Panc1 (cell line): ENCODE measurements at places on chromosomes 11 and 22. TPM values are rescaled to one million over a fixed set of nuclear protein-coding genes. Genes with fewer than 3 reads are reported as not detected.

DNA sequence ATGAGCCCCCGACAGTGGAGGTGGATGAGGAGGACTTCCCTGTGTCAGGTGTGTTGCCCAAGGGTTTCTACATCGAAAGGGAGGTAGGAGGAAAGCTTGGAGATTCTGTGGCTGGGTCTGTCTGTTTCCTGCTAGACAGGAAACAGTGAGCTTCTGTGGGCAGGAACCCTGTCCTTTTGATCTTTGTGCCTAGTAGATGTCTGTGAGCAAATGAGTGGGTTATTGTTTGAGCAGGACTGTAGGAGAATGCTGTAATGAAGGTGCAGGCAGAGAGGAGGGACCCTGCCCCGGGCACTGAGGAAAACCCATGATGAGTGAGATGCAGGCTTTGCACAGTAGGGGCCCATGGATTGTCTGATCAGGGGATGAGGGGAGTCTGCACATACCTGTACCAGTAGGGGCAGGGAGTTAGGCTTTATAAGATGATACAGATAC lies 14.0 kb downstream of the USP35 start:
- H3K36me3 ChIP-seq, result no peaks in the 10 kb centered on the region
- H3K4me3 ChIP-seq, result no peak overlapping the region
- no peaks in the 10 kb centered on the region for H3K27me3 ChIP-seq
- DNase-seq, result no peak

GRCh38 chr22:20052309-20053259 lies 27.5 kb upstream of the DGCR8 start:
- H3K27ac ChIP-seq, result no peak overlapping the region
- no peaks in the 10 kb centered on the region for H3K27me3 ChIP-seq
- no peak for DNase-seq
- no peaks in the 10 kb centered on the region for H3K36me3 ChIP-seq
- no peak overlapping the region for H3K4me3 ChIP-seq

- no peaks in the 10 kb centered on the region for H3K27me3 ChIP-seq
- peak overlapping the region; percentile 60; the same call in 1 of the 2 replicates for H3K27ac ChIP-seq
- H3K4me3 ChIP-seq, result no peak overlapping the region
- H3K4me1 ChIP-seq, result peaks cover 19% of the 10 kb centered on the region
- no peak for DNase-seq
- H3K36me3 ChIP-seq, result no peaks in the 10 kb centered on the region
Observed at GRCh38 chr11:35335226-35335625, 84.1 kb downstream of the SLC1A2 start.

GRCh38 chr11:30023074-30023473 lies 6.2 kb upstream of the KCNA4 start:
- no peaks in the 10 kb centered on the region for H3K27me3 ChIP-seq
- H3K4me1 ChIP-seq, result no peaks in the 10 kb centered on the region
- no peak overlapping the region for H3K27ac ChIP-seq
- no peak for DNase-seq

DNA sequence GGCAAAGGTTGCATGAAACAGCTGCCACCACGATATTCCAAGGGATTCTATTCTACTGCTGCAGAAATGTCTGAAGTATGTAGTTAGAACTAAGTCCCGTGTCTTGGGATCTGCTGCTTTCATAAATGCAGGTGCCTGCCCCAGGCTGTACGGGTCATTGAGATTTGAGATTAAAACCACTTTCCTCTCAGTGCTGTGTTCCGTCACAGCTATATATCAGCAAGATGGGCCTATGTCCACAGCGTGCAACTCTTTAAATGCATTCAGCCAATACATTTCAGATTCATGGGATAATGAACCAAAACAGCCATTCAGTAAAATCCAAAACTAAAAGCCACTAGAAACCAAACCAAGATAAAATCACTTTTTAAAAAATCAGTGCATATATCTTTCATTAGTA lies 107.3 kb upstream of the LUZP2 start:
- DNase-seq, result no peak
- H3K4me3 ChIP-seq, result no peak overlapping the region
- no peaks in the 10 kb centered on the region for H3K4me1 ChIP-seq
- no peak overlapping the region for H3K27ac ChIP-seq
- H3K36me3 ChIP-seq, result no peaks in the 10 kb centered on the region

DNA sequence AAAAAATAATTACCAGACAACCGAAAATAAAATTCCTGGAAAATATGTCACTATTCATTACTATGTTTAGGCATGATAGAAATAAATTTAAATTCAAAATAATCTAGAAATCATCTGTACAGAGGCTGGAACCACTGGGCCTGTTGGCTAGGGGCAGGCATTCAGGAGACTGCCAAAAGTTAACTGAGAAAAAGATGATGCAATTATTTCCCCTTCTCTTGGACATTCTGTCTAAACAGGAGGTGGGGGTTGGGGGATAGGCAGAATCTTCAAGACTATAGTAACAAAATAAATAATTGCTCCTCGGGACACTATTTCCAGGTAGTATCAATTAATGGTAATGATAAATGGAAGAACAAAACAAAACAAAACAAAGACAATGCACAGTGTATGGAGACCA lies 14.1 kb downstream of the BTBD10 start:
- DNase-seq, result no peak
- no peaks in the 10 kb centered on the region for H3K36me3 ChIP-seq

- peak overlapping the region; percentile 98 for H3K27ac ChIP-seq
- peaks cover 53% of the 10 kb centered on the region for H3K4me1 ChIP-seq
- peak overlapping the region; percentile 56 for H3K4me3 ChIP-seq
- no peaks in the 10 kb centered on the region for H3K27me3 ChIP-seq
Observed at GRCh38 chr11:85718991-85719807, 33.2 kb upstream of the CCDC89 start.

DNA sequence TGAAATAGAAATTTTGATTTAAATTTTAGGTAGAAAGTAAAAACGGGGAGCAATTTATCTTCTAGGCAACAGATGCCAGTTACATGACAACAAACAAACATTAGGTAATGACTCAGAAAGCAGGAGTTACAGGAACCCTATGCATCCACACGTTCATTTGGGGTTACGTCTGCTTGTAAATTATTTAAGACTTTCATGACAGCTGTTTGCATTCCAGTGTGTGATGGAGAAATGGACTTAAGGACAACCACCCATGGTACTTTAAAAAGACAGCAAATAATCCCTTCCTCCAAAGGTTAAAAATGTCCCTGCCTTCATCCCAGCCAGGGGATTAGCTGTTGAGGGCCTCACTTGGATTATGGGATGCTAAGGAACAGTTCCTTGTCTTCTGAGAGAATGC lies 11.8 kb downstream of the E2F8 start:
- no peak overlapping the region for H3K27ac ChIP-seq
- H3K36me3 ChIP-seq, result peaks cover 11% of the 10 kb centered on the region
- no peak overlapping the region for H3K4me3 ChIP-seq

DNA sequence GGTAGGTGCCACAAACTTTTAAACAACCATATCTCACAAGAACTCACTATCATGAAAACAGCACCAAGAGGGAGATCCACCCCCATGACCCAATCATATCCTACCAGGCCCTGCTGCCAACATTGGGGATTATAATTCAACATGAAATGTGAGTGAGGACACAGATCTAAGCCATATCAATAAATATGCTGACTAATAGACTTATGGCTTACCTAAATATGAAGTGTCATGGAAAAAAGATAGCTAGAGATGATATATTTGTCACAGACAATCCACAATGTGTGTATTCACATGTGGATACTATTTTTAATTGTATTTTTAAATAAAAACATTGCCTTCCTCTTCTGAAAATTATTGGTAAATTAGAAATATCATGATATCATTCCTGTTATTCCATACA lies 38.2 kb upstream of the RAB38 start:
- H3K27me3 ChIP-seq, result no peaks in the 10 kb centered on the region
- DNase-seq, result no peak
- H3K4me1 ChIP-seq, result no peaks in the 10 kb centered on the region
- no peaks in the 10 kb centered on the region for H3K36me3 ChIP-seq
- H3K27ac ChIP-seq, result no peak overlapping the region

DNA sequence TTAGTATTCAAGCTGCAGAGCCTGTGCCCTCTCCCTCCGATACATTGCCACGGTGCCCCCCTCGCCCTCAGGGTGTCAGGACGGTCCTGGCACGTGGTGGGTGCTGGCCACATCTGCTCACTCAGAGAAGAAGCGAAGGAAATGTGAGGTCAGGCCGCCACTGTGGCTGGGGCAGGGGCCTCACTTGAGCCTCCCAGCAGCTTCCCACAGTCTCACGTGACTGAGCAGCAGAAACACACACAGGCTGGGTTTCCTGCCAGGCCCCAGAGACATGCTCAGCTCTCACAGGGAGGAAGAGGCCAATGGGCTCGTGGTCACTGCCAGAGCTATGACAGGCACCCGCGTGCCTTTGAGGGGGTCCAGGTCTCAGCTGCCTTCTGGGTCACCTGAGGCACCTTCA lies 37.9 kb upstream of the PRR5 start:
- no peak for DNase-seq
- no peaks in the 10 kb centered on the region for H3K36me3 ChIP-seq
- H3K27me3 ChIP-seq, result no peaks in the 10 kb centered on the region
- H3K4me1 ChIP-seq, result peaks cover 9% of the 10 kb centered on the region; the same call in 1 of the 2 replicates
- H3K4me3 ChIP-seq, result no peak overlapping the region

- no peak overlapping the region for H3K27ac ChIP-seq
- no peak overlapping the region for H3K4me3 ChIP-seq
- no peaks in the 10 kb centered on the region for H3K36me3 ChIP-seq
- no peak for DNase-seq
Observed at GRCh38 chr11:122068837-122069236, 47.2 kb downstream of the BLID start.

DNA sequence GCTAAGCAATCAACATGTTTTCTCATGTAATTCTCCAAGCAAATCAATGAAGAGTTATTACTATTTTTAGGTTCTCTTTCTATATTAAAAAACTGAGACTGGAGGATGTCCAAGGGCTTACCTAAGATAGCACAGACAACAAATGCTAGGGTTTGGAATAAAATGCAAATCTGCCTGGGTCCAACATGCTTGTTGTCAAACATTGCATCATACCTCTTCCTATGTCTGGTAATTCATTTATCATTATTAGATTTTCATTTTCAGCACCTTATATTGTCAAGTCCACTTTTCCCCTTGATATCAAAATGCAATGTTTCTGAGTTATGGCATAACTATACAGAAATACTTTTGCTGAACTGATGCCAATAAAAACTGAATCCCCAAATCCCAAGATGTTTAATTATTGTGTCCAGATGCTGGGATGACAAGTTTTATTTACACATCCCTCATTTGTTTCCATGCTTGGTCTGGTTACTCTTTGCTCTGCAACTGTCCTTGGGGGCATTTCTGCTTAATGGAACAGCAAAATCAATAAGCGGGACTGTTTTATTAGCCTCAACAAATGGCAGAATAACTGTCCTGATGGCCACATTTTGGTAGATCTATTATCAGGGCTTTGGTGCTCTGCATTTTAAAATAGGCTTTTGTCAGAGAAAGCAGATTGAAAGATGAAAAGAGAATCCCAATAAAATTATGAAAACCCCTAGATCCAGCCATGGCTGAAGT lies 86.0 kb downstream of the C11orf87 start:
- no peak overlapping the region for H3K4me3 ChIP-seq
- H3K27me3 ChIP-seq, result no peaks in the 10 kb centered on the region
- no peak for DNase-seq
- H3K4me1 ChIP-seq, result no peaks in the 10 kb centered on the region
- no peaks in the 10 kb centered on the region for H3K36me3 ChIP-seq

- H3K36me3 ChIP-seq, result no peaks in the 10 kb centered on the region
- H3K4me1 ChIP-seq, result peaks cover 16% of the 10 kb centered on the region
- H3K27me3 ChIP-seq, result no peaks in the 10 kb centered on the region
- H3K4me3 ChIP-seq, result no peak overlapping the region
Observed at GRCh38 chr22:24190159-24190540, 8.9 kb downstream of the SUSD2 start.

GRCh38 chr11:10604798-10605197 lies 36.3 kb upstream of the LYVE1 start:
- H3K4me1 ChIP-seq, result no peaks in the 10 kb centered on the region
- H3K27me3 ChIP-seq, result peaks cover 13% of the 10 kb centered on the region; the same call in 1 of the 2 replicates
- H3K36me3 ChIP-seq, result no peaks in the 10 kb centered on the region
- H3K4me3 ChIP-seq, result no peak overlapping the region

DNA sequence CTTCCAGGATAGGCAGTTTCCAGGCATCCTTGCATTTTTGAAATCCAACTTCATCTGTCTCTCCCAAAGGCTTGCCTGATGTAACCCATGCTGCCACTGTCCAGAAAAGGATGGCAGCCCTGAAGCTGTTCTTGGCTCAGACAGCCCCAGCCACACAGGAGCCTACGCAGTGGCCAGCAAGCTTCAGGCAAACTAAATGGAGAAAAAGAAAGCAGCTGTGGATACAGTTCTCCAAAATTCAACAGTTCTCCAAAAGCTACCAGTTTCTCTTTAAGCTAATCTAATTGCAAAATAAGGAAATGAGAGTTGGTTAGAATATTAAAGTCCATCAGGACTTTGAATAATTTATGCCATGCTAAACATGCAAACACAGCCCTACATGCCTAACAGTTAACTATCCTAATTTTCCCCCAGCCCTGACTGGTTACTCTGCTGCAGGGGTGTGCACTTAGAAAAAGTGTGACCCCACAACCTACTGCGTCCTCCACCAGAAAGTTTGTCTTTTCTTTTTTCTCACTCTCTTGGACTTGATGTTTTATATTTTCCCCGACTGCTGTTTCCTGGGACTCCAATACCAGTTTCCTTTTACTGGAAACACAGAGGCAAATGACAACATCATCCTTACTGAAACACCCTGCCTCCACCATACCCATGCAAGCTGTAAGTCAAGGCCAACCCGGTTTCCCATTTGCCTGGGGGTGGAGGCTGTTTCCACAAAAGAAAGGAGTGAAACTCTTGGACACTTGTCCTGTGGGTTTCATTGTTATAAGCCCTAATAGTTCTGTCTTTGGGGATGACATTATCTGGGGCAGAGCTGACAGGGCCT lies 69.1 kb upstream of the OR5AN1 start:
- DNase-seq, result no peak
- no peak overlapping the region for H3K4me3 ChIP-seq
- no peaks in the 10 kb centered on the region for H3K36me3 ChIP-seq
- no peaks in the 10 kb centered on the region for H3K4me1 ChIP-seq

DNA sequence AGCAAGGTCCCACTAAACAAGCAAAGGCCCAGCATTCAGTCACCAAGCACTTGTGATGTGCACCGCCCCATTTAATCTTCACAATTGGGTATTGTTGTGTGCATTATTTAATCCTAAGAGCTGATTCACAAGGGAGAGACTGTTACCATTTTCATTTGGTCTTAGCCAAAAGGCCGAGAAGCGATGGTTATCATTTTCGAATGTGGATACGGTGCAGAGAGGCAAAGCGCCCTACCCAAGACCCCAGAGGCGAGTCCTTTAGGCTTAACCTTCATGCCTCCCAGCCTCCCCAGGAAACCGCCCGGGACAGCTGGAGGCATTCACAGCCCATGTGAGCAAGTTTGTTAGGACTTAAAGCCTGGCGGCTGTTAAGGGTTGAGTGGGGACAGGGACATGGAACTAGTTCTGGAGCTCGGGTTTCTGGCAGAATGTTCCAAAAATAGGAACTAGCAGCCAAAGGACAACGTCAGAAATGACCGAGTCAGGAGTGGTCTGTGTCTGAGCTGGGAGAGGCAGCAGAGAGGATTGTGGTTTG lies 13.0 kb upstream of the UPK3A start:
- no peaks in the 10 kb centered on the region for H3K36me3 ChIP-seq
- no peak overlapping the region for H3K27ac ChIP-seq
- no peak overlapping the region for H3K4me3 ChIP-seq
- DNase-seq, result no peak
- no peaks in the 10 kb centered on the region for H3K27me3 ChIP-seq

GSTT2B gene
- 6.5 TPM for total RNA-seq

NXPE2 gene
- total RNA-seq, result not detected

GAS2L1 gene
- 68.8 TPM for total RNA-seq

APOL4 gene
- total RNA-seq, result not detected

OR51B2 gene
- not detected for total RNA-seq

HEPHL1 gene
- total RNA-seq, result not detected

SERGEF gene
- total RNA-seq, result 35.5 TPM

CFAP300 gene
- total RNA-seq, result 6.4 TPM

POLD3 gene
- total RNA-seq, result 31.7 TPM

C11orf87 gene
- not detected for total RNA-seq

POTEH gene
- not detected for total RNA-seq

RPLP2 gene
- 3,468 TPM for total RNA-seq

MS4A7 gene
- total RNA-seq, result 0.23 TPM
